MM.1S (cell line): ENCODE measurements at places on chromosomes 7 and 10.

GRCh38 chr7:42244828-42245227 is 7.8 kb upstream of the GLI3 start:
- DNase-seq, result no peak

DNA sequence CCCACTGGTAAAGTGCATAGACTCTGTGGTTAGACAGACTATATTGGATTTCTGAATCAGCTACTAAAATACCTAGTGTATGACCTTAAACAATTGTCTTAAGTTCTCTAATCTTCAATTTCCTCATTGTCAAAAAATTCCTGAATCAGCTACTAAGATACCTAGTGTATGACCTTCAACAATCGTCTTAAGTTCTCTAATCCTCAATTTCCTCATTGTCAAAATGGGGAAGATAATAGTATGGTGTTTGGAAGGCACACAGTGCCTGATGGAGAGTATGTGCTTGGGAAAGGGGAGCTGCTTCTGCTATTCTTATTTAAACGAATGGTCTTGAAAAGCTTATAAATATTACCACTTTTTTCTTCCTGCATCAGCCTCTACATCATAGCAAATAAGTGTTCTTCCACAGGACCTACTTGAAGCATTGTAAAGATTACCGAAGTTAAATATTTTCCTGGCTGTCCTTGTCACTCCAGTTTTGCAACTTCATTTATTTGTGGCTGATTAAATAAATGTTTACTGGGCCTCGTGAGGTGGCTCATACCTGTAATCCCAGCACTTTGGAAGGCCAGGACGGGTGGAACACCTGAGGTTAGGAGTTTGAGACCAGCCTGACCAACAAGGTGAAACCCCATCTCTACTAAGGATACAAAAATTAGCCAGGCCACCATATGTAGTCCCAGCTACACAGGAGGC is 64.4 kb upstream of the ITGA8 start:
- no peak for DNase-seq

GRCh38 chr7:75617634-75618234 is 121.0 kb downstream of the HIP1 start:
- DNase-seq, result peak; percentile 55

GRCh38 chr10:128574581-128575210 is 448.5 kb upstream of the MKI67 start:
- no peak for DNase-seq

DNA sequence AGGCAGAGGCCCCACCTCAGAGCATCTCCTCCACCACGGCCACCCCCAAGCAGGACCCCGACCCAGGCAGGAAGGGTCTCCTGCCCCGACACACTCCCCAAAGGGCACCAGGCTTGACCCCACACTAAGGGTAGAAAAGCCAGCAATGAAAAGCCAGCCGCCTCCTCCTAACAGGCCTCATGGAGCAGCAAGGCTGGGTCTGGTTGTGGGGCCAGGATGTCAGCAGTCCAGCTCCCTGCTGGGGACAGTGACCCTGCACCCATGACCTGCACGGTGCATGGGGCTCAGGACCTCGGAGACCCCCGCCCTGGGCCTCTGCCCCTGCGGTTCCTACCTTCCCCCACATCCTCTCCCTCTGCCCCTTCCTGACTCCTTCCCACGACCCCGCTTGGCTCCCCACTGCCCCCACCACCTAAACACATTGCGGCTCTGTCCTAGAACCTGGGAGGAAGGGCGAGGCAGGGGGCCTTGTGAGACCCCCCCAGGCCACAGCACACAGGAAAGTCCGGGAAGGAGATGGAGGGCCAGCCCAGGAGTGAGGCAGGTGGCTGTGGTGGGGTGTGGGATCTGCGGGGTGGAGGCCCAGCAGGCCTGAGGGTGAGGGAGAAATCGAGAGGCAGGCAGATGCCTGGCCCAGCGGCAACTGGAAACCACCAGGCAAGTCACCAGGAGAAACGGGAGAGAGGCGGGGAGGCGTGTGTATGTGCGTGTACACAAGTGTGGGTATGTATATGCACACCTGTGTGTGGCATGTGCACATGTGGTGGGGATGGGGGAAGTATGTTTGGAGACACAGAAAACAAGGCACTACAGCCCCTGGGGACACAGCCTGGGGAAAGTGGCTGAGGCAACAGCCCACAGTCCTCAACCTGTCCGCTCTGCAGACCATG is 229.9 kb downstream of the MAD1L1 start:
- no peak for DNase-seq

- DNase-seq, result no peak
Observed at GRCh38 chr10:82192665-82193064, 317.7 kb downstream of the NRG3 start.

GRCh38 chr10:106612381-106612780 is 552.1 kb downstream of the SORCS1 start:
- no peak for DNase-seq

- DNase-seq, result no peak
Observed at GRCh38 chr7:75532639-75533038, 40.5 kb downstream of the SPDYE5 start.

DNA sequence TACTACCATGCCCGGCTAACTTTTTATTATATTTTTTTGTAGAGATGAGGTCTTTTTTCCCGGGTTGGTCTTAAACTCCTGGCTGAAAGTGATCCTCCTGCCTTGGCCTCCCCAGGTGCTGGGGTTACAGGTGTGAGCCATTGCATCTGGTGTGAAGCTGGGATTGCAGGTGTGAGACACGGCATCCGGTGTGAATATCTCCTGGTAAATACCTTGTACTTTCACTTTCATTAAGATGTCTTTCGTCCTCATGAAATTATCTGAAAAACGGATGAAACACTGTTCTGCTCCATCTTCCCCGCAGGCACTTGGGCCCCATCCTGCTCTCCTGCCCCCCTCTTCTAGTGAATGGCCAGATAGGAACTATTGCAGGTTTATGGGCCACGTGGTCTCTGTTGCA is 60.1 kb upstream of the CCZ1B start:
- DNase-seq, result peak; percentile 31

DNA sequence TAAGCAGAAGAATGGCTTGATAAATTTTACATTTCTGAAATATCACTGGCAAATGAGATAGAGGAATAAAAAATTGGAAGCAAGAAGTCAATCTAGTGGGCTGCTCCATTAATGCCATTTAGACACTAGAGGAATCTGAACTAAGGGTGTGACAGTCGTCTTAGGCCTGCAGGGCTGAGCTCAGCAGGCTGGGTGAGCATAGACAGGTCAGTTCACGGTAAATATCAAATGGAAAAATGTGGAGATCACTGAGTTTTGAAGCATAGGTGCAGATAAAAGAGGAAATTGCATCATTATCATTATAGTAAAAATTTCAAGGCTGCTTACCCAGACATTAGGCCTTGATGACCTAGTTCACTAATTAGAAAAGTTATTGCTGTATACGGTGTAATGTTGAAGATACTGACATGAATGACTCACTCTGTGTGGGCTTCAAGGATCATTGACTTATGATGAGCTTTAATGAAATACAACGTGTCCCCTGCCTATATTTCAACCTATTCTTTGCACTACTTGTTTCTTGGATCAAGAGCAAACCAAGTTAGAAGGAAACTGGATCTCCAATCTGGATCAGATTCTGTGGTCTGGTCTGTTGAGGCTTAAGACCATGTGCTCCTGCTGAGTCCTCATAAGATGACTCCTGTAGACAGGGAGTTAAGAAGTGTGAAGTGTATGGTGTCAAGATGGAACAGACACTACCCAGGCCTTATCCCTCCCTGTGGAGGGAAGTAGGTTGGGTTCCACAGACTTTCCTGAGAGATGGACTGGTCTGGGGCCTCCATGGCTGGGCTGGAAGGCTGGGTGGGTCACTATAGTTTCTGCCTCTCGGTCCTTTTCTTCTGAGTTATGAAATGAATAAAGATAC is 3.6 kb downstream of the OR2F2 start:
- DNase-seq, result no peak

DNA sequence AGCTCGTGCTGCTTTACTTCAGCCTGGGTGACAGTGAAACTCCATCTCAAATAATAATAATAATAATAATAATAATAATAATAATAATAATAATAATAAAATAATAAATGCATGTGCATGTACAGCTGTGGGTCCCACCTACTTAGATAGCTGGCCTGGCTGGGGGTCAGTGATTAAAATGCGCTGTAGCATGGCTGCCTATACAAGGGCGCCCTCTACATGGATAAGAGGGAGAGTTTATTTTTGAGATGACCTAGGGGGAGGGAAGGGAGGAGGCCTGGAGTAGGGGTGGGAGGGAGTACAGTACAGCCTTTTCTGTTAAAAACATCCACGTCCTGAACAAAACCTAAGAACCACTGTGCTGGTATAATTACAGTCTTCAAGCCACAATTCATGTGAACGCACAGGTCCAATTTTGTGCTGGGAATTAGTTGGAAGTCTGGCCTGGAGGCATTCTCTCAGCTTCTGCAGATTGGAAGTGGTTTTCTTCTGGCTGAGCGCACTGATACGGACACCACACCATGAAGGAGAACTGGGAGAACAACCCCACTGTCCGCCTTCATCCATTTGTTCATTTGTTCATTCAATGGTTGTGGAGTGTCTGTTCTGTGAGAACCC is 146.5 kb downstream of the TMEM178B start:
- no peak for DNase-seq

DNA sequence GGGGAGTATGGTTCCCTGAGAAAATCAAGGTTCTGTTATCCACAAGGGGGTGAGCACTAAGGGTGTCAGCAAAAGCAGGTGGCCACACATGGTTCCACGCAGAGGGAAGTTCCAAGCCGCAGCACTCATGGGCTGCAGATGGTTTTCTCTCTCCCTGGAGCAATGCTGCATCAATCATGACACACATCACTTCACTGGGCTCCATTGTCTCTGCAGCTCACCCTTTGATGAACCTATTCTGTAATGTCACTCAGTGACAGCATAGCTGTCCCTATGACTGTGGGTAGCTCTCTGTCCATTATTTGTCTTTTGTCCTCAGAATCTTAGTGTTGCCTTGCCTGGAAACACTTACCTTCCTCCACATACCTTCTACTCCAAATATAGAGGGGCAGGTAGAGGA is 34.8 kb downstream of the LRRC18 start:
- no peak for DNase-seq

DNA sequence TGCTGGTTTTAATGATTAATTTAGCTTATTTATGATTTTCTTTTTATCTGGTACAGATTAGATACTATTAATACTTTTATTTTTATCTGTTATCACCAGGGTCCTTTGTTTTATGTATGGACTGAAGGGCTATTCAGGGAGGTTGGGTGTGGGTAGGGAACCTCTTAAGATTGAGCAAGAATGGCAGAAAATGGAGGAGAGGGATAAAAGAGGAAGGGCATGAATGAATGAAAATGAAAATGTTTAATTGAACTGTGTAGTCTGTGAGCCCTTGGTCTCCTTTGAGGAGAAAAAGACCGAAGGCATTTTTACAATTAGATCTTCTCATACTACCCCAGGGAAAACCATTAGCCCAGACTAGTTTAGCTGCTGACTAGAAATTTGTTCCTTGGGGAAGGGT is 93.1 kb downstream of the CDK14 start:
- no peak for DNase-seq

DNA sequence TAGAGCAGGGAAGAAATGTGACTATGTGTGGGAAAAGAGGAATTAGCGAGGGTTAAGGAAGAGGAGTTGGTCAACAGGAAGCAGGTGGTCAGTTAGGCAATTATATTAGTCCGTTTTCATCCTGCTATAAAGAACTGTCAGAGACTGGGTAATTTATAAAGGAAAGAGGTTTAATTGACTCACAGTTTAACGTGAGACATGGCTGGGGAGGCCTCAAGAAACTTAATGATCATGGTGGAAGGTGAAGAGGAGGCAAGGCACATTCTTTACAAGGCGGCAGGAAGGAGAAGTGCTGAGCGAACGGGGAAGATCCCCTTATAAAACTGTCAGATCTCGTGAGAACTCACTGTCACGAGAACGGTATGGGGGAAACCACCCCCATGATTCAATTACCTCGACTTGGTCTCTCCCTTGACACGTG is 35.0 kb downstream of the RAMP3 start:
- DNase-seq, result no peak

DNA sequence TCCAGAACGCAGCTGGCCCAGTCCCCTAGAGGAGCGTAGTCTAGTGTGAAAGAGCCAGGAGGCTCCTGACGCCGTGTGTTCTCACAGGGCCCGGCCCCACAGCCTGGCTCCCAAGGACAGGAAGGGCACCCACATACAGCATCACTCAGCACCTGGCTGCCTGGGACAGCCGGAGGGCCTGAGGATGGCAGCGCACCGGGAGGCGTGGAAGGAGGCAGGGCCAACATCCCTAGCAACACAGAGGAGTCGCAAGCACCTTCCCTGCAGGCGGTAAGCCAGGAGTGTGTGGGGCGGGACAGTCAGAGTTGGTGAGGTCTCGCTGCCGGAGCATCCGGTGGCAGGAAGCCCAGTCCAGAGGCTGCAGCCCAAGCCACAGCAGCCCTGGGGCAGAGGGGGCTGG is 125.8 kb downstream of the MAD1L1 start:
- no peak for DNase-seq
